ENCODE measurements at places on chromosomes 11 and 22. TPM values are rescaled to one million over a fixed set of nuclear protein-coding genes. Genes with fewer than 3 reads are reported as not detected.

- no peak for DNase-seq
Measured at GRCh38 chr11:122601141-122602125, 54.1 kb upstream of the UBASH3B start.

The CTSW gene
- not detected for total RNA-seq

The LARGE1 gene
- 0.22 TPM for total RNA-seq

The MUC5AC gene
- total RNA-seq = under 0.01 TPM

- no peak for DNase-seq
Measured at GRCh38 chr11:126111458-126112116, 48.9 kb upstream of the CDON start.

- DNase-seq = no peak
Measured at GRCh38 chr22:38786631-38787030, 7.3 kb downstream of the DNAL4 start.

GRCh38 chr11:7603031-7603781 is 70.1 kb downstream of the CYB5R2 start:
- no peak for DNase-seq

DNA sequence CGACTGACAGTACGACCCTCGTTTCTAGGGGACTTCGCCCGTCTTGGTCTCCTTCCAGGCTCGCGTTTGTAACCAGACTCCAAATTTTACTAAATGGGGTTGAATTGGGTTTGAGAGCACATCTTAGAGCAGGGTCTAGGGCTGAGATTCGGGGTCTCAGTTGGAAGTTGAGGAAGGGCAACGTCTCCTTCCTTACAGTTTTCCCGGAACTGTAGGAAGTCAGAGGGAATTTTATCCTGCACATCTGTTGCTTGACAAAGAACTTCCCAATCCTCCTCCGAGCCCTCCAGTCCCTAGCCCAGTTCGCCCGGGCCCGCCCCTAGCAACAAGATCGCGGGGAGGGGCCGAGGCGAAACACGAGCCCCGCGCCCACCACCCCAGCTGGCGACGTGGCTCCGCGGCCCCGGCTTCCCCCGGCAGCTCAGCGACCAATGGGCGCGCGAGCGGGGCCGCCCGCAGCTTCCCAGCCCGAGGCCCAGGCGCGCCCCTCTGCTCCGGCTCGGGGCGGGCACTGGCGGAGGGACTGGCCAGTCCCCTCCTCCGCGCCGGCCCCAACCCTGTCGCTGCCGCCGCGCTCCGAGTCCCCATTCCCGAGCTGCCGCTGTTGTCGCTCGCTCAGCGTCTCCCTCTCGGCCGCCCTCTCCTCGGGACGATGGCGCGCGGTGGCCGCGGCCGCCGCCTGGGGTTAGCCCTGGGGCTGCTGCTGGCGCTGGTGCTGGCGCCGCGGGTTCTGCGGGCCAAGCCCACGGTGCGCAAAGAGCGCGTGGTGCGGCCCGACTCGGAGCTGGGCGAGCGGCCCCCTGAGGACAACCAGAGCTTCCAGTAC is at the start of gene RCN1:
TSS of gene RCN1 (plus strand) at position 530 of the 826 bp plus-strand sequence. CDS start at position 653, 123 bp downstream.
- DNase-seq = peak; percentile 51

The MS4A15 gene
- not detected for total RNA-seq

GRCh38 chr11:45683271-45684058 is 18.0 kb upstream of the CHST1 start:
- no peak for DNase-seq

GRCh38 chr22:36352803-36353507 is 34.8 kb downstream of the MYH9 start:
- no peak for DNase-seq

GRCh38 chr11:117814766-117815261 is 9.7 kb downstream of the FXYD2 start:
- DNase-seq = no peak

The TYR gene
- not detected for total RNA-seq

The PANX2 gene
- total RNA-seq = 3.9 TPM

The KDM4E gene
- not detected for total RNA-seq

GRCh38 chr11:68014157-68014946 is 4.2 kb downstream of the ALDH3B1 start:
- DNase-seq = no peak

DNA sequence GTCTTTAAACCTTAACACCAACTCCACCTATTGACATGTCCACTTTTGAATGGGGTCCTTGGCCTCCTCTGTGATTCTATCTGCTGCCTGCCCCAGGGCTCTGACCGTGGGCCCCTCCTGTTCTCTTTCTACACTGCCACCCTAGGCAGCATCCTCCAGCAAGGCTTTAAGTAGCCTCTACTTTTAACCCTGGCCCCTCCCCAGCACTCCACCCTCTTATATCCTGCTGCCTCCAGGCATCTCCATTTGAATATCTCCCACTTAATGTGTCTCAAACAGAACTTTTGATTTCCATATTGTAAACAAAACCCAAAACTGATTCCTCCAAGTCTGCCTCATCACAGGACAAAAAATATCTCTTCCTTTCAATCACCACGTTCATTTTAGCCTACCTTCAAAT is 90.5 kb upstream of the ARHGAP32 start:
- DNase-seq = no peak

The DGAT2 gene
- 2.2 TPM for total RNA-seq

DNA sequence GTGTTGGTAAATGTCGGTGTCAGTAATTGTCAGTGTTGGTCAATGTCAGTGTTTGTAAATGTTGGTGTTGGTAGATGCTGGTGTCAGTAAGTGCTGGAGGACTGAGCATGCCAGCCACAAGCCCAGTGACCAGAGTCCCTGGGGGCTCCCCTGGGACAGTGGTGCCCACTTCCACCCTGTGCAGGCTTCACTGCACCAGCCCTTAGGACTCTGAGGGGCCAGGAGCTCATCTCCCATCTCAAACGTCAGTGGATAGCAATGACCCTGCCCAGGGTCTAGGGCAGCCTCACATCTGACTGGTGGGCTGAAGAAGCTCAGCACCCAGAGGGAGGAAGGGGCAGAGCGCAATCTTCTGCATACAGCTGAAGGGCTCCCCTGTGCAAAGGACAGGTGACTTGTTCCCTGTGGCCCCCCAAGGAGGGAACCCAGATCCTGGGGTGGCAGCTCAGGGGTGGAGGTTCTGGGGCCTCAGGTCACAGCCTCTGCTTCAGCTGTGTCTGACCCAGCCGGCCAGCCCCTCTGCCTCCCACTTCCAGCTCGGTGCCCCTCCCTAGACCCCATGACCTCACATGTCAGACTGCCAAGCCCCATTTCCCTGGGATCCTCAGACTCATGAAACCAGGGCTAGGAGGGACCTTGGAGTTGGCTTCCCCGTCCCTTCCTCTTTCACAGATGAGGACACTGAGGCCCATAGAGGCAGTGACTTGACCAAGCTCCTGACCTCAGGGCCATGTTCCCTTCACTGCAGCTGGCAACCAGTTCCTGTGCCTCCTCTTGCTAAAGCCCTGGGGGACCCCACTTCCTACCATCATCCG is 138.4 kb downstream of the CRYBB2 start:
- no peak for DNase-seq

DNA sequence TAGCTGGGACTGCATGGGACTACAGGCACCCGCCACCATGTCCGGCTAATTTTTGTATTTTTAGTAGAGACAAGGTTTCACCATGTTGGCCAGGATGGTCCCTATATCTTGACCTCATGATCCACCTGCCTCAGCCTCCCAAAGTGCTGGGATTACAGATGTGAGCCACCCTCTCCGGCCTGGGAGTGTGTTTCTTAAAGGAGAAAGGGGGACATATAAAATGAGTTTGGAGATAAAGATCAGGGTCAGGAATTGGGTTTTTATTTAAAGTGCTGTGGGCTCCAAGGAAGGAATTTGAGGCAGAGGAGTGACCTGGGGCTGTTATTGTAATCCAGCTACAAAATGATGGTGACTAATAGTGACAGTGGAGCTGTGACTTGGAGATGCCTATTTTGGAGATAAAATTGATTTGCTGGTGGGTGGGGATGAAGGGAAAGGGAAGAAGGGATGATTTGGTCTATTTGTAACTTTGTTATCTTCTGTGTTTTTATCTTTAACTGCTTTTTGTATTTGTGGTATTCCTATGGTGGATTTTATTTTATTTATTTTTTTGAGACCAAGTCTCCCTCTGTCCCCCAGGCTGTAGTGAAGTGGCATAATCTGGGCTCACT is 5.0 kb downstream of the CRKL start:
- no peak for DNase-seq

DNA sequence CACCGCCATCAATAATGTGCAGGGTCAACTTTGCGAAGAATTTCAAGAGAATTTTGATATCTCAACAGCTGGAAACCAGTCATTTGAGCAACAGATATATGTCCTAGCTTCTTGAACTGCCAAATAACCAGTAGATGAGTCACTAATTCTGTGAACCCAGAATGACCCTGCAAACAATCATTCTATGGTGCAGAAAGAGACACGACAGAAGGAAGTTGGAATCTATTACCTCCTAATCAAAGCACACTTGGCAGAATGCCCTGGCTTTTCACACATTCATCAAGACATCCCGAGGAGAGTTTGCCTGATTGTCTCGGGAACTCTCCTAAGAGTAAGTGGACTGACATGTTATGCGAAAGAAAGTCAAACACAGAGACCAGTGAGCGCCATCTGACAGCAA is 621.1 kb downstream of the OPCML start:
- no peak for DNase-seq

GRCh38 chr22:35605369-35605680 is 11.8 kb downstream of the MB start:
- DNase-seq = no peak

DNA sequence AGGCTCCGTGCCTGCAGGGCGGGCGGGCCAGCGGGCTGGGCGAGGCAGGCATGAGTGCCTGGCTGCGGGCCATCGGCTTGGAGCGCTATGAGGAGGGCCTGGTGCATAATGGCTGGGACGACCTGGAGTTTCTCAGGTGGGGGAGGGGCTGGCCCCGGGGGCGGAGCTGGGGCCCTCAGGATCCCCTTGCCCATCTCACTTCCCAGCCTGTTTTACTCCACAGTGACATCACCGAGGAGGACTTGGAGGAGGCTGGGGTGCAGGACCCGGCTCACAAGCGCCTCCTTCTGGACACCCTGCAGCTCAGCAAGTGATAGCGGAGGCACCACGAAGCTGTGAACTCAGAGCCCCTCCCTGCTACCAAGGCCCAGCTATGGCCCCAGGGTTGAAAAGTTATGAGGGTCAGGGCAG is 5.9 kb downstream of the PHOX2A start:
- DNase-seq = peak; percentile 84

DNA sequence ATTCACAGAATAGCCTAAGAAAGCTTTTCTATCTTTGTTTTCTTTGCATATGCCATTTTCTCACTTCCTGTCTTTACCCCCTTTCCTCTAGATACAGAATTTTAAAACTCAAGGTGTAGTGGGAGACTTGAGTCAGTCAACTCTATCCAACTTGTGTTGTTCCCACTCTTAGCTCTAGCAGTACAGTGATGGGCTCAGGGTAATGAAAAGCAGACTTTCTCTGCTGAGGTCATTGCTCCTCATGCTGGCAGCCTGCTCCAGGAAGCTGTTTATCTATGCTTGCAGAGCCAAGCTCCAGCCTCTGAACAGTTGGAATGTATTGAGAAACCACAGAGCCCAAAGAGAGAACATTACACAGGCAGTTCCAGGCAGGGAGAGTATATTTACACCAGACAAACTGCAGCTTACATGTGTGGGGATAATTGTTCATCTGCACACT is 68.1 kb downstream of the CSTPP1 start:
- peak; percentile 27 for DNase-seq

GRCh38 chr11:62677156-62677555 is 1.7 kb downstream of the UBXN1 start:
- DNase-seq = no peak

- no peak for DNase-seq
Measured at GRCh38 chr22:26409719-26410335, 19.2 kb upstream of the ASPHD2 start.

The TMPRSS6 gene
- total RNA-seq = not detected

DNA sequence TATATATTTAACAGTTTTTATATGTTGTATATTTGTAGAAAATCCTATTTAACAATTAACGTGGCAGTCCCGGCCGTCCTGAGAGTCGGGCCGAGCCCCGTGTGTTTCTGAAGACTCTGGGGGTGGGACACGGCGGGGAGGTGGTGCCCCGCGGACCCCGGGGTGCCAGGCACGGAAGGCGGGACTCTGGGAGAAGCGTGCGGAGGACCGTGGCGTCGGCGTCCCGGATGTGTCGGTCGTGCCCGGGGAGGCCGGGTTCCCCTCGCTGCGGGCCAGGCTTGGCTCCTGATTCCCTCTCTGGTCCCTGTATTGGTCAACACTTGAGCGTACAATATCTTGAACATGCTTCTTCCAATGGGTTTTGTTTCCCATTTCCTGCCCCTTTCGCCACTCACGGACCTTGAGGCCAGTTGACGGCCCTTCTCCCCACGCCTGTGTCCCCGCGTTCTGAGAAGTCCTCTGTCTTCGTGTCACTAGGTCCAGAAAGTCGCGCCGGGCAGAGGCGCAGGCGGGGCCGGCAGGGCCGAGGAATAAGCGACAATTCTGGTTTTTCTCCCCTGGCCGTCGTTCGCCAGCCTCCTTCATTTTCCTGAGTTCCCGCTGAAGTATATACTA is 1076.7 kb downstream of the BRD1 start:
- no peak for DNase-seq

DNA sequence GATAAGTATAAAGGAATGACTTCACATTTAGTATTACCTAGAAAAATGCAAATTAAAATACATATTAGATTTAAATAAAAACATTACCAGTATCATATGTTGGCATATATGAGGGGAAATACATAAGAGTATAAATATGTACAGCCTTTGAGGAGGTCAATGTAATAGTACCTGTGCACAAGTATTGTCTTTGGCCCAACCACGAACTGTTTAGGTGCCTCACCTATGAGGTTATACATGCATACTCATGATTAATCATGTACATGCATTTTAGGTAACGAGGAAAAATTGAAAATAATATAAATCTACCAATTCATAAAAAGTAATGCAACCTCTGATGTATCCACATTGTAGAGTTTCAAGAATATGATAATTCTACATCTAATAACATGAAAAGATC is 909.8 kb downstream of the METTL15 start:
- DNase-seq = no peak

The C11orf42 gene
- not detected for total RNA-seq

The CCDC188 gene
- not detected for total RNA-seq

- DNase-seq = peak; percentile 70
Measured at GRCh38 chr11:47948137-47948536, 32.2 kb upstream of the PTPRJ start.
